ENCODE measurements at places on chromosomes 1 and 21.

DNA sequence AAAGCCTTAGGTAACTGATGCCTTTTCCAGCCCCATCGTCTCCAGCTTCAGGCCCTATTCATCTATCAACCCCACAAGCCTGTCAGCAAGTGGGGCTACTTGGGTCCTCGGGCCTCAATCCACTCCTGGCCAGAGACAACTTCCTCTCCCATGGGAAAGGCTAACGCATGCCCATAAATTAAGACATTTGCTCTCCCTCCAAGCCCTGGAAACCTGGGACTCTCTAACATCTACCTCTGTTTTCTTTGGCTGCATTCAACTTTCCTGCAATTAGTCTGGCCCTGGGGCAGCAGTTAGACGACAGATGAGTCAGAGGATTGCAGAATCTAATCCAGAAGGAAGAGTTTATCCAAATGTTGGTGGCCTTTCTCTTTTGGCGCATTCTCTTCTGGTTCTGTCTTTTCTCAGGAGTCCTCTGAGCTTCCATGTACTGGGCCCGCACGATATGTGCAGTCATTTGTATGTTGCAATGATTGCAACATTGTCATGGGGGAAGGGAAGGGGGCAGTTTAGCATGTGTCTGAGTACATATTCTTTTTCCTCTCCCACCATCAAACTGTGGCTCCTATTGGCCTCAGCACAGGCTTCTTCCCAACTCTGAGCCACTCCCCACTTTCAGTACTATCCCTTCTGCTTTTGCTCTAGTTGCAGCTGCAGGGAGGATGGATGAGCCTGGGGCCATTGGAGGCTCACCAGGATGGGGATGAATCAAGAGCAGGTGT, 54.4 kb downstream of the NAV1 start:
- DNase-seq, result peak; percentile 66

GRCh38 chr1:194931166-194931565, 1677.1 kb downstream of the KCNT2 start:
- DNase-seq, result no peak

DNA sequence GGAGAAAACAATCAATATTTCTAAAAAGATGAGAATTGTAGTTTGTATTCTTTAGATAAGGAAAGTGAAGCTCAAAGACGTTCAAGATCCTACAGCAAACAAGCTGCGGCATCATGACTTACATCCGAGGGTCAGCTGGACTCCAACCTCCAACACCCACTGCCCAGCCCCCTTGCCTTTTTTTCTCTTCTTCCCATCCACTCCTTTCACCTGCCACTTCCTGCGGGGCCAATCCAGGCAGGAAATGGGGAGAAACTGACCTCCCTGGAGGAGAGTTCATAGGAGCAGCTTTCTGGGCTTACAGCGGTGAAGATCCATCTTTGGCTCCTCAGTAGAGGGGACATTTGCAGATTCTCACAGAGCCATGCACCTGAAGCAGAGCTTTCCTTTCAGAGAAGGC, 361.5 kb downstream of the PTPRU start:
- no peak for DNase-seq

DNA sequence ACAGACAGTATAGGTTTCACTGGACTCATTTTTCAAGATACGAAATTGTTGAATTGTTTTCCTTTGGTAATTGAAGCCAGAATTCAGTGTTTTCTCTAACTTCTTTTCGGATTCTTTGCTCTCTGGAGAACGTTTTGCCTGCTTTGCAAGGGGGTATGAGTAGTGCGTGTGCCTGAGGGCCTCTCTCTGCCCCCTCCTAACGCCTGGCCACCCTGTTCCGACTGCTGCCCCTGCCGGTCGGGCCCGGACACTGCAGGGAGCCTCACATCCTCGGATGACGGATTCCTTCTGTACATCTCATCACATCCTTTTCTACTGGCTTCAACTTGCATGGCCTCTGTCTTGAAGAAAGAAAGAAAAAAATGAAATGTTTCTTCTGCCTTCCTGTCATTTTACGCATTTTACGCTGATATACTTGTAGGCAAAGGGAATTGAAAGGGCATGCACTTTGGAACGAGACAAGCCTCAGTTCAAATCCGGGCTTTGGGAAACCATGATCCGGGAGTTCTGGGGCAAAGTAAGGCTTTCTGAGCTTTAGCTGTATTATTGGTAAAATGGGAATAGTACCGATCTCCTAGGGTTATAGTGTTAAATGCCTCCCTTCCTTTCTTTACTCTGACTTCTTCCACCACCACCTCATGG, 65.1 kb downstream of the DISC1 start:
- peak; percentile 20 for DNase-seq

- DNase-seq, result no peak
These were observed 419.3 kb downstream of the KCTD3 start for GRCh38 chr1:215986401-215986800.

DNA sequence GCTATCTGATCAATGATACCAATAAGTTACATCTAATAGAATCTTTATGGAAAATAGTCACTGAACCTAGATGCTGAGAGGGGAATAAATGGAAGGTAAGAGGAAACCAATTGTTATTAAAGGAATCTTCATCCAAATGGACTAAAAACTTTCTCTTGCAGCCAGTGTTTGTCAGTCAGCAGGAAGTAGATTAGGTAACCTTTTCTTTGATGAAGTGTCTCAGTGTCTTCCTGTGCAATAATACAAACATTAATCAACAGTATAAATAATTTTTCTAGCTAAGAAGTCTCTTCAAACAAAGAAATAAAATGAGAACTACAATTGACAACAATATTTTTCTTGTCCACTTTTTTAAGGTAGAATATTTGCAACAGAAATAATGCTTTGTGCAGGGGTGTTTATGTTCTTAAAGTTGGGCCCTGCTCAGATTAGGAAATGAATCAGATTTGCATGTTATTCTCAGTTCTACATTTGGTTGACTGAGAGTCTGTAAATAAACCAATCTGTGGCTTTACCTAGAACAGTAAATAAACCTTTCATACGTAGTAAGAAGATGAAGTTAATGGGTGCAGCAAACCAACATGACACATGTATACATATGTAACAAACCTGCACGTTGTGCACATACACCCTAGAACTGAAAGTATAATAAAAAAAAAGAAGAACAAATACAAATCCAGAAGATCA, 391.4 kb downstream of the MRPL39 start:
- no peak for DNase-seq

- no peak for DNase-seq
These were observed 6.8 kb upstream of the VAMP4 start for GRCh38 chr1:171748651-171749050.

DNA sequence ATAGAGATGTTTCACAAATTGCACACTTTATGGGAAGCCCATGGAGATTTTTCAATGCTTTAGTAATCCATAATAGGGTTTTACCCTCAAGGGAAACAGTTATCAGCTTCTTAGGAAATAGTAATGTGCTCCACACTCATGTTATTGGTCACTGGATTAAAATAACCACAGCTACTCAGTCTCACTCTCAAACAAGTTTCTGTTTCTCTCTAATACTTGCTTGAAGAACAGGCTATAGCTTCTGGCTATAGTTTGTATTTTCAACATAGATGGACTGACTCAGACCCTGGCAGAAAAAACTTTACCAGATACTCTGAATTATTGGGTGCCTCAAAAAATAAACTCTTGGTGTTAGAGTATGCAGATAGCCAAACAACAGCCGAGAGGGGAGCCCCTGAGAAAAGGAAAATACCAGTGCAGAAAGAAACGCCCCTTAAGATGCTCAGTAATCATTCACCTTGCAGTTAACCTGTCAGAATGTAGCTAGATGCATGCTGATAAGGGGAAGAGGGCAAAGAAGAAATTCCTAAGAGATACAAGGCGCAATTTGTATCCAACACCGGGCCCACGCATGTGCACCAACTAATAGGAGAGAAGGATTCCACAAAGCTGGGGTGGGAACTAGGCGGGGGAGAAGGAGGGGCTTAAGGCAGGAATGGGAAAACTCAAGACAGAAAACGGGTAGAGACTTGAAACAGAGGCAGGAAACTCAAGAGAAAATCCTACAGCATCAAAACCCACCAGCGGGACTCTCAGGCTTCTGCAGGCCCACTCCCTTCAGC, 30.4 kb upstream of the PDE4B start:
- DNase-seq, result no peak

DNA sequence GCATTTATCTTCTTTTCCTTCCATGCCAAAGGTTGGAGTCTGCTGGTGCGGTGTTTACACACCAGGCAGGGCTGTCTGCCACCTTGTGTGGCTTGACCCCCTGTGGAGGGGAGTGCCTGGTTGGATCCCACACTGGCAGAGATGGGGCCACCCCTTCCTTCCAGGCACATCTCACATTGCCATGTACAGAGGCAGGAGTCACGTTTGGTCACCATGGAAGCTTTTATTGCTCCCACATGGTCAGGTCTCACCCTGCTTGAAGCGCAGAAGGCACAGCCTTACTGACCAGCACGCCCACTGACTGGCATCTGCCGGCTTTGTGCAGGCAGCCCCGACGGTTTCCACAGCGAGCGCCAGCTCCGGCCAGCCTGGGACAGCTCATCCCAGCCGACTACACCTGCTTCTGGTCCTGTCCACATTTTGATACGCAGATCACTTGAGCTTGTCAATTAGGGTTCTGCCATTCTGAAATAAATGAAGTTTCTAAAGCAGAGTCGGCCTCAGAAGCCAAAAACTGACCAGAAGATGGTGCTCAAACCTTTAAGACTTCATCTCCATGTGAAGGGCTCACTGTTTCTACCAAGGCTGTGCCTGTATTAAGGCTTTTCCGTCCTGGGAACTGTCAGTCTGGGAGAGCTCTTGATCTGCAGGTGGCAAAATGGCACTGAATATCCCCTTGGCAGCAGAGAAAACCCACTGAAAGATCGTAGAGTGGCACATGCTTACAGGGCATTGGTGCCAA, 35.6 kb upstream of the EPHA8 start:
- DNase-seq, result no peak

DNA sequence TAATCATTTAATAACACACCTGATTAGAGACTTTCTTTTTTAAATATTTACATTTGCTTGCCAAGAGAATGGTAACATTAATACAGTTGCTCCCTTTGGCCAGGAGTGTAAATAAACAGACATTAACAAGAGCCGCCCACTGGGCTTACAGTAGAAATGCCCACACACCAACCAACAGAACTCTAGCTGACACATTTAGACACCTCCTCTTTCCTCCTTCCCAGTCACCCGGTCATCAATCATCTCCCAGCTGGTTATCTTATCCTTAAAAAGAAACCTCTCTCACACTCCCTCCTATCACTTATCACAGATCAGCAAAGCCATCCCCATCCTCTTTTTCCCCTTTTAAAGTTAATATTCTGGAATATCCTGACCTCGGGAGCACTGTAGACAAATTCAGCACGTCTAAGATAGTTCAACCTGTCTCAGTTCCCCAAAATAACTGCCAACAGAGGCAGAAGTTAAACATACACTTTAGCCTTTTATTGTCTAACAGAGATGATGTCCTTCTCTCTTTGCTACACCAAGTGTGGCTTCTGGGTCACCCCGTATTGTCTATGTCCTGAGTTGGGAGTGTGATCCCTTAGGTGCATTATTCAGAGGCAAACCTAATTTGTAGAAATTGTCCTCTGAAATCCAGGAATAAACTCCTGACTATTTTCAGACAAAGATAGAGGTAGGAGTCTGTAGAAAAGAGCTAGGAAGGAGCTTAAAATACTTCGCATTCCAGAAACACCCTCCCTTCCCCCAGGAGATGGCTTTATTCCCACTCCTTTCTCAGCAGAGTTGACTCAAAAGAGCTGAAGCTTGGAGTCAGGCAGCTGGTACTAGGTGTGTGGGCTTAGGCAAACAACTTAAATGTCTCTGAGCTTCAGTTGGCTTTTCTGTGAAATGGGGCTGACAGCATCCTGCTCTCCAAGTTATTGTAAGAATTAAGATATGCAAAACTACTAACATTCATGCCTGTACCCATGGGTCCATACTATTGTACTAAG, 8.8 kb downstream of the MYCL start:
- peak; percentile 53 for DNase-seq

GRCh38 chr1:121517586-121518230, 332.9 kb downstream of the SRGAP2C start:
- no peak for DNase-seq

- DNase-seq, result no peak
These were observed 113.2 kb downstream of the RUNX1 start for GRCh38 chr21:34935898-34936297.

DNA sequence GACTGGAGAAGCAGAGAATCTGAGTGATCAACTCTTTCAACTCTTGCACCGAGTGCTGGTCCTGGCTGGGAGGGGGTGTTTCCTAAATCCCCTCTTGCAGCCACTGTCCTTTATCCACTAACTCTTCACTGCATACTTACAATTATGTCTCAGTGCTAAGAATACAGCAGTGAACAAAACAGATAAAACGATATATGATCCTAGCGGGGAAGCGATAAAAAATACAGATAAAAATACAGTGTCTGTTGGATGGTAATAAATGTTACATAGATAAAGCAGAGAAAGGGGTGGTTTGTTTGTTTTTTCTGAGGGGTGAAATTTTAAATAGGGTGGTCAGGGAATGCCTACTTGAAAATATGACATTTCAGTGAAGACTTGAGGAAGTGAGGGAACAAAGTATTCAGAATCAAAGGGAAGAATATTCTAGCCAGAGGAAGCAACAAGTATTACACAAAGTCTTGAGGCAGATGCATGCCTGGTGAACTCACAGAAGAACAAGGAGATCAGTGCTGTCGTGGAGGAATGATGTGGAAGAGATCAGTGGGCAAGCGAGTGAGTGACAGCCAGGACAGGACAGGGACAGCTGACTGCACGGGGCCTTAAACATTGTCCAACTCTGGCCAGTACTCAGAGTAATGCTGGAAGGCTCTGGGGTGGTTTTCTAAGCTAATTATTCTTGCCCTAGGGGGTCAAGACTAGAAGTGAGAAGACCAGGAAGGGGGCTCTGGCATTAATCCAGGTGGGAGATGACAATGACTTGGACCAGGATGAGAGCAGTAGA, 110.0 kb downstream of the APP start:
- no peak for DNase-seq

DNA sequence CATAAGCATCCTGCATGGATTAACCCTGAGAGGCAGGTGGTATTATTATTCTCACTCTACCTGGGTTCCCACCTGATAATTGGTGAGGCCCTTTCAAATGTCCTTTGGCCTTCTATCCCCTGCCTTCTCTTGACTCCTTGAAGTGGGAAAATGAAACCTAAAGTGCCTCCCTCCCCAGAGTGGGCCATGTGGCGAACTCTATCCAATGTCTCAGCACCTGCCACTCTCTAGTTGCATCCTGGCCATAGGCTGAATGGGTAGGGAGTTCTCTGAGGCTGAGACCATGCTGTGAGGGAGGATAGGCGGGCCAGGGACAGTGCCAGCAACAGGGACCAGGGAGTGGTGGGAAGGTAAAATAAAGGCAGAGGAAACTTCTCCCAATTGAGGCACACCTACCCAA, 35.3 kb downstream of the ELF3 start:
- DNase-seq, result no peak

GRCh38 chr21:20902511-20902910, 95.7 kb upstream of the NCAM2 start:
- DNase-seq, result no peak

DNA sequence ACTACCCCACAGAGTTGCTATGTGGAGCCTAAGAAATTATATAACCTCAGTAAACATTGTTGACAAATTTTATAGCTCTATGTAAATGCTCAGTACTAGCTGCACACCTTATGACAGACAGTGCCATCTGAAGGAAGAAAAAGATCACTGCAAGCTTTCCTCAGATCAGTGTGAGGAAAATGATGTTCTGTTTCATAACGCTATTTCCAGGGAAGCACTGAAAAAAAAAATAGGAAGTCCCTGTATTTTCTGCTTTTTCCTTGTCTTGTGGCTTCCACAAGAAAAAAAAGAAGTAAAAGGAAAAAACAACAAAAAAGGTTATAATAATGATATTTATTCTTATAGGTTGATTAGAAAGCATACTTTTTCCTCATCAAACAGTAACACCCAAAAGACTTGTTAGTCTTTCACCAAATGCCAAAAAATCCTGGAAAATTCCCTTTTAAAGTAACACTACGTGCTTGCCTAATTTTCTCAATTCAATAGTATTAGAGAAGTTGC, 23.2 kb downstream of the LYST start:
- DNase-seq, result peak; percentile 60
